Osteocyte (in vitro differentiated cells): ENCODE measurements at places on chromosomes 1 and 21.

- no peak for DNase-seq
- no peaks in the 10 kb centered on the region for H3K36me3 ChIP-seq
- no peak overlapping the region for H3K4me3 ChIP-seq
- H3K27ac ChIP-seq, result no peak overlapping the region
- peaks cover 5% of the 10 kb centered on the region for H3K4me1 ChIP-seq
Observed at GRCh38 chr1:241899210-241899609, 51.2 kb downstream of the EXO1 start.

GRCh38 chr1:221573756-221574155 is 168.1 kb downstream of the DUSP10 start:
- H3K4me1 ChIP-seq, result no peaks in the 10 kb centered on the region
- no peak overlapping the region for H3K27ac ChIP-seq
- DNase-seq, result no peak
- no peak overlapping the region for H3K4me3 ChIP-seq
- no peaks in the 10 kb centered on the region for H3K36me3 ChIP-seq

DNA sequence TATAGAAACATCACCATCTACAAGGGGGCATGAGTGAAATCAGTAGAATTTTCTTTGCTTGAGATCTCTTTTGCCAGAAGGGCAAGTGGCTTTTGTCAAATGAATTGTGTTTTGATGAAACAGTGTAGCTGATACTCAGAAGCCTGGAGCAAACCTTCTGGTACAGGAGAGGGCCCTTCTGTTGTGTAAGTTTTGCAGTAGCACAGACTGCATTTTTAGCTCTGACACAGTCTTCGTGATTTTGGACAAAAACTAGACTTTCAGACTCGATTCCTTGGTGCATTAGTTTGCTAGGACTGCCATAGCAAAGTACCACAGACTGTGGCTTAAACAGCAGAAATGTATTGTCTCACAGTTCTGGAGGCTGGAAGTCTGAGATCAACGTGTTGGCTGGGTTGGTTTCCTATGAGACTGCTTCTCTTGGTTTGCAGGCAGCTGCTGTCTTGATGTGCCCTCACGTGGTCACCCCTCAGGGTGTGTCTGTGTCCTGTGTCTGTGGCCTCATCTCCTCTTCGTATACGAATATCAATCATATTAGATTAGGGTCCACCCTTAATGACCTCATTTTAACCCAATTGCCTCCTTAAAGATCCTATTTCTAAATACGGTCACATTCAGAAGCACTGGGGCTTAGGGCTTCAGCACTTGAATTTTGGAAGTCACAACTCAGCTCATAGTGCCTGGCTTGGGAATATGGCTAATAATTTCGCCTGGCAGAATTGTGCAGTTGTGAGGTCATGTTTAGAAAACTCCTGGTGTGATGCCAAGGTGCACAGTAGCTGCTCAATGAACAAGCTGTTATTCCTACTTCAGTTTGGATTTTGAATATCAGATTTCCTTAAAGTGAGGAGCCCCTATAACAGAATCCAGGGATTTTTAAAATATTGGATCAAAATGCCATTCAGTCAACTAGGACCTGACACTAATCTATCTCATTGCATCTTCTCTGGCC is 21.2 kb upstream of the DISC1 start:
- peaks cover 6% of the 10 kb centered on the region for H3K27me3 ChIP-seq
- no peak overlapping the region for H3K27ac ChIP-seq
- H3K4me3 ChIP-seq, result no peak overlapping the region

DNA sequence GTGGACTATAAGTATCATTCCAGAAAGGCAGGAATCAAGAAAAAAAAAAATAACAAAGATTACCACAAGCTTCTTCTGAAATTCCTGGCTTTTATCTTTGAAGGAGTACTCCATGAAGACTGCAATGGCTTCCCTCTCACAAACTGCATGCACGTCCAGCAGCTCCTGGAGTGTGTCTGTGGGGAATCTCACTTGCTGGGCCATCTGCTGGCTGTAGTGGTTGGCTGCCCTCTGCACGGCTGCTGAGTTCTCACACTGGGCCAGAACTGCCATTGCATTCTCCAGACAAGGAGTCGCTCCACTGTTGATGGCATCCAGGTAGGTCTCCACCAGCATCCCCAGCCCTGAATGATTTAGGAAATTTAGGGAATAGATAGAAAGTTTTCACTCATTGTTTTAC is 23.3 kb upstream of the GBP2 start:
- H3K4me3 ChIP-seq, result no peak overlapping the region
- H3K27me3 ChIP-seq, result peaks cover 31% of the 10 kb centered on the region
- H3K27ac ChIP-seq, result no peak overlapping the region
- H3K4me1 ChIP-seq, result no peaks in the 10 kb centered on the region
- DNase-seq, result no peak
- H3K36me3 ChIP-seq, result no peaks in the 10 kb centered on the region

DNA sequence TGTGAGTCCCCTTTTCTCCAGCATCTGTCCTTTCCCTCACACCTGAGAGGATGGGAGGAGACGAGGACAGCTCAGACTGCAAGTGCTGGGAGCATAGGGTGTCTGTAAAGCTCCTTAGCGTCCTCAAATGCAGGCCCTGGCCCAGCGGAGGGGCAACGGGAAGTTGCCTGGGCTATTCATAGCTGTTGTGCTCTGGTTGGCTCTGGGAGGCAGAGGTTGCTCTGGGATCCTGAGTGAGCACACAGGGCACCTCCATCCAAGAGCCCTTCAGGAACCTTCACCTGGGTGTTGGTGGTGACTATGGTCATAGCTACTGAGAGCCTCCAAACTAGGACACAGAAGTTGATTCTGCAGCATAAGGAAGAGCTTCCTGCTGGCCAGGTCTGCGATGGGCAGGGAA is 2.6 kb downstream of the PADI1 start:
- H3K27me3 ChIP-seq, result no peaks in the 10 kb centered on the region
- peaks cover 48% of the 10 kb centered on the region for H3K4me1 ChIP-seq
- no peaks in the 10 kb centered on the region for H3K36me3 ChIP-seq
- peak overlapping the region; percentile 67 for H3K27ac ChIP-seq
- DNase-seq, result no peak
- no peak overlapping the region for H3K4me3 ChIP-seq

DNA sequence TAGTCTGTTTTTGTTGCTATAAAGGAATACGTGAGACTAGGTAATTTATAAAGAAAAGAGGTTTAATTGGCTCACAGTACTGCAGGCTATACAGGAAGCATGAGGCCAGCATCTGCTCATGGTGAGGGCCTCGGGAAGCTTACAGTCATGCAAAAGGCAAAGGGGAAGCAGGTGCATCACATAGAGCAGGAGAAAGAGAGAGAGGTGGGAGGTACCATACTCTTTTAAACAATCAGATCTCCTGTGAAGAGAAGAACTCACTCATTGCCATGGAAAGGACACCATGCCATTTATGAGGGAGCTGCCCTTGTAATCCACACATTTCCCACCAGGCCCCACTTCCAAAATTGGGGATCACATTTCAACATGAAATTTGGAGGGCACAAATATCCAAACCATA is 12.7 kb downstream of the PPP1R12B start:
- no peak overlapping the region for H3K27ac ChIP-seq
- no peaks in the 10 kb centered on the region for H3K36me3 ChIP-seq
- no peaks in the 10 kb centered on the region for H3K27me3 ChIP-seq
- DNase-seq, result no peak

DNA sequence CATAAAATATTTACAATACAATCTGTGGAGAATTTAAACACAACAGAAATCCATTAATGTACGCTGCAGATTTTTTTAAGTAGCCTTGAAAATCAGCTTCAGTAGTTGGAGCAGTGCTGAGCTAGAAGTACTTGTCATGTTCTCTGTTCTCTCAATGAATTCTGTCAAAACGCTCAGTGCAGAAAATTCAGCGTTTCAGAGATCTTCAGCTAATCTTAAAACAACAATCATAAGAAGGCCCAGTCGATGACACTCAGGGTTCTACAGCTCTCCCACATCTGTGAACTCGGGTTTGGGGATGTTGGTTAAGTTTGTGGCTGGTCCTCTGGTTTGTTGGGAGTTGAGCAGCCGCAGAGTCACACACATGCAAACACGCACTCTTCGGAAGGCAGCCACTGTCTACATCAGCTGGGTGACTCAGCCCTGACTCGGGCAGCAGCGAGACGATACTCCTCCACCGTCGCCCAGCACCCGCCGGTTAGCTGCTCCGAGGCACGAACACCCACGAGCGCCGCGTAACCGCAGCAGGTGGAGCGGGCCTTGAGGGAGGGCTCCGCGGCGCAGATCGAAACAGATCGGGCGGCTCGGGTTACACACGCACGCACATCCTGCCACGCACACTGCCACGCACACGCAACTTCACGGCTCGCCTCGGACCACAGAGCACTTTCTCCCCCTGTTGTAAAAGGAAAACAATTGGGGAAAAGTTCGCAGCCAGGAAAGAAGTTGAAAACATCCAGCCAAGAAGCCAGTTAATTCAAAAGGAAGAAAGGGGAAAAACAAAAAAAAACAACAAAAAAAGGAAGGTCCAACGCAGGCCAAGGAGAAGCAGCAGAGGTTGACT is 161.2 kb downstream of the RUNX1 start:
- no peaks in the 10 kb centered on the region for H3K36me3 ChIP-seq
- peaks cover 40% of the 10 kb centered on the region for H3K4me1 ChIP-seq
- H3K27me3 ChIP-seq, result peaks cover 2% of the 10 kb centered on the region
- peak; percentile 90 for DNase-seq

- H3K27me3 ChIP-seq, result no peaks in the 10 kb centered on the region
- no peak overlapping the region for H3K4me3 ChIP-seq
- H3K4me1 ChIP-seq, result peaks cover 15% of the 10 kb centered on the region
- H3K27ac ChIP-seq, result no peak overlapping the region
- no peaks in the 10 kb centered on the region for H3K36me3 ChIP-seq
Observed at GRCh38 chr1:164733070-164733469, 174.1 kb downstream of the PBX1 start.

- peaks cover 6% of the 10 kb centered on the region for H3K4me1 ChIP-seq
- H3K27ac ChIP-seq, result no peak overlapping the region
- H3K27me3 ChIP-seq, result no peaks in the 10 kb centered on the region
- no peak for DNase-seq
- no peaks in the 10 kb centered on the region for H3K36me3 ChIP-seq
Observed at GRCh38 chr21:15928686-15929425, 199.1 kb downstream of the USP25 start.

DNA sequence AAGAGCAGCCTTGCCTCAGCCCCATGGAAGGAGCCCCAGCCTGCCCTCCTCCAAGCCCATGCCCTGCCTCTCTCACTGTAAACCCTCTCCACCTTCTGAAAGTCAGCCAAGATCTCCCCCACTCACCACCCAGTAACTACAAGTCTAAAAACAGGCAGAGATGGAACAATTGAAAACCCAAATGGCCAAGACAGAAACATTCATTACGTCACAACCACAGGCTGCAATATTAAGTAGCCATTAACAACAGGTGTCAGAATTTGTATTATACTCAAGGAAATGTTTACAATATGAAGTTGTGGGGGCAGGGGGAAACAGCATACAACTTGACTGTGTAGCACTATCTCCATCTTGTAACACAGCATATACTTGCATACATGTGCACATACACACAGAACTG is 2.4 kb downstream of the IRF6 start:
- no peak overlapping the region for H3K27ac ChIP-seq
- peaks cover 43% of the 10 kb centered on the region for H3K27me3 ChIP-seq
- H3K4me3 ChIP-seq, result no peak overlapping the region
- no peaks in the 10 kb centered on the region for H3K36me3 ChIP-seq
- H3K4me1 ChIP-seq, result peaks cover 12% of the 10 kb centered on the region

- no peak overlapping the region for H3K27ac ChIP-seq
- H3K4me1 ChIP-seq, result peaks cover 19% of the 10 kb centered on the region
- peaks cover 9% of the 10 kb centered on the region for H3K36me3 ChIP-seq
- DNase-seq, result no peak
- no peaks in the 10 kb centered on the region for H3K27me3 ChIP-seq
Observed at GRCh38 chr1:36093929-36094328, 5.2 kb downstream of the ADPRS start.

GRCh38 chr1:206814716-206815341 is 42.5 kb upstream of the IL10 start:
- no peak for DNase-seq
- peaks cover 10% of the 10 kb centered on the region for H3K27me3 ChIP-seq
- H3K36me3 ChIP-seq, result no peaks in the 10 kb centered on the region
- no peaks in the 10 kb centered on the region for H3K4me1 ChIP-seq
- H3K4me3 ChIP-seq, result no peak overlapping the region

DNA sequence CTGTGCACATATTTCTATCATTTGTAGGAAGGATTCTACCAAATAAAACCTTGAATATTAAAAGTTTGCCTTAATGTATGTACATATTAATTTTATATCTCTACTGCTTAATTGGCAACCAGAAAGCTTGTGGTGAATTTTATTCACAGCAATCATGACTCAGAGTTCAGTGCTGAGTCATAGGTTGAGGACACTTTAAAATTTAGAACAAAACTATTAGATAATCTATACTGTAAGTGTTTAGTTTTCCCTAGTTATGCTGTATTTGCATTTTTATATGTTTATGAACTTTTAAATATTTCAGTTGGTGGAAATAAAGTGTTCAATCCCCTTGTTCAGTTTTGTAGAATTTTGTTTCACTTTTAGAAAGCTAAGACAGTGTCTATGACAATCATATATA is 841.5 kb downstream of the KCNT2 start:
- no peaks in the 10 kb centered on the region for H3K27me3 ChIP-seq
- H3K4me3 ChIP-seq, result no peak overlapping the region
- H3K4me1 ChIP-seq, result peaks cover 5% of the 10 kb centered on the region
- no peaks in the 10 kb centered on the region for H3K36me3 ChIP-seq

- DNase-seq, result no peak
- H3K36me3 ChIP-seq, result peaks cover 34% of the 10 kb centered on the region
- H3K4me1 ChIP-seq, result peaks cover 30% of the 10 kb centered on the region
- H3K27ac ChIP-seq, result no peak overlapping the region
- no peaks in the 10 kb centered on the region for H3K27me3 ChIP-seq
Observed at GRCh38 chr21:26085882-26086281, 84.7 kb downstream of the APP start.

DNA sequence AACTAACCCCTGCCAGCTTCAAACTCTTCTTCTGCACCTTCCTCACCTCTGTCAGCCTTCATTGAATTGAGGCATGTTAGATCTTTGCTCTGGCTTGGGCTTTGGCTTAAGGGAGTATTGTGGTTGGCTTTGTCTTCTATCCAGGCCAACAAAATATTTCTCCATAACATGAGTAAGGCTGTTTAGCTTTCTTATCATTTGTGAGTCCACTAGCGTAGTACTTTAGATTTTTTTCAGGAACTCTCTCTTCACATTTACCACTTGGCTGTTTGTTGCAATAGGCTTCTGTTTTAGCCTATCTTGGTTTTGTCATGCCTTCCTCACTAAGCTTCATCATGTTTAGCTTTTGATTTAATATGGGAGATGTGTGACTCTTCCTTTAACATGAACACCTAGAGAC is 417.5 kb downstream of the NCAM2 start:
- no peak overlapping the region for H3K27ac ChIP-seq
- H3K4me1 ChIP-seq, result peaks cover 15% of the 10 kb centered on the region
- no peak overlapping the region for H3K4me3 ChIP-seq
- H3K36me3 ChIP-seq, result peaks cover 15% of the 10 kb centered on the region
- H3K27me3 ChIP-seq, result no peaks in the 10 kb centered on the region
- no peak for DNase-seq

GRCh38 chr1:67338642-67339041 is 31.0 kb downstream of the IL12RB2 start:
- no peak overlapping the region for H3K27ac ChIP-seq
- H3K4me3 ChIP-seq, result no peak overlapping the region
- DNase-seq, result no peak
- no peaks in the 10 kb centered on the region for H3K27me3 ChIP-seq
- peaks cover 20% of the 10 kb centered on the region for H3K4me1 ChIP-seq
- H3K36me3 ChIP-seq, result no peaks in the 10 kb centered on the region
